ENCODE measurements at places on chromosomes 16 and 17.

GRCh38 chr17:15917021-15917437 lies 27.9 kb upstream of the ADORA2B start:
- no peak for DNase-seq

GRCh38 chr16:85553436-85554113 lies 59.5 kb upstream of the GSE1 start:
- DNase-seq, result peak; percentile 80

DNA sequence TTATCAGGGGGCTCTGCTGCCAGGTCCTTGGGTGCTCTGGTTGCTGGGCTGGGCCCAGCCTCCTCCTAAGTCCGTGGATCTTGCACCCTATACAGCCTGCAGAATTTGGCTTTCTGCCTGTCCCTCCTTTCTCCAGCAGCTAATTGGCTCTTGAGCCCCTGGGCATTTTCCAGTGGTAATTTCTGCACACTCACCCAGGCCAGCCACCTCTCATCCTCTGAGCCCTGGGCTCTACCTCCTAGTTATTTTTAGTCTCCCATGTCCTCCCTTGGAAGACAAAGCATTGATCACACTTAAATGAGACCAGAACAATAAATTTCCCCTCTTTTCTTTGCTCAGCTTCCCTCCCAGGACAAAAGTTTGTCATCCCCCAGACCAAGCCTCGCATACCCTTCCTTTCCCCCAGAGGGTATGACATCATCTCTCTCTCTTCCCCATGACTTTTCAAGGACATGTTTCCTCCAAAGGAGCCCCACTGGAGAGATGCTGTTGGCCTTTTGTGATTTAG lies 38.1 kb downstream of the C17orf75 start:
- no peak for DNase-seq

- DNase-seq, result no peak
Observed at GRCh38 chr16:60077861-60078260, 1343.7 kb upstream of the GOT2 start.

DNA sequence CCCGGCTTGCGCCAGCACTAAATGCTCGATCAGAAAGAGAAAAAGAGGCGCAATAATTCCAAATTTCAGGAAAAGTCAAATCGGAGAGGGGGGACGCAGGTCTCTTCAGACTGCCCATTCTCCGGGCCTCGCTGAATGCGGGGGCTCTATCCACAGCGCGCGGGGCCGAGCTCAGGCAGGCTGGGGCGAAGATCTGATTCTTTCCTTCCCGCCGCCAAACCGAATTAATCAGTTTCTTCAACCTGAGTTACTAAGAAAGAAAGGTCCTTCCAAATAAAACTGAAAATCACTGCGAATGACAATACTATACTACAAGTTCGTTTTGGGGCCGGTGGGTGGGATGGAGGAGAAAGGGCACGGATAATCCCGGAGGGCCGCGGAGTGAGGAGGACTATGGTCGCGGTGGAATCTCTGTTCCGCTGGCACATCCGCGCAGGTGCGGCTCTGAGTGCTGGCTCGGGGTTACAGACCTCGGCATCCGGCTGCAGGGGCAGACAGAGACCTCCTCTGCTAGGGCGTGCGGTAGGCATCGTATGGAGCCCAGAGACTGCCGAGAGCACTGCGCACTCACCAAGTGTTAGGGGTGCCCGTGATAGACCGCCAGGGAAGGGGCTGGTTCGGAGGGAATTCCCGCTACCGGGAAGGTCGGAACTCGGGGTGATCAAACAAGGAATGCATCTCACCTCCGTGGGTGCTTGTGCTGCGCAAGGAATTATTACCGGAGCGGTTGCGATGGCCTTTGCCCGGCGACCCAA lies 4.0 kb upstream of the DLX4 start:
- no peak for DNase-seq

DNA sequence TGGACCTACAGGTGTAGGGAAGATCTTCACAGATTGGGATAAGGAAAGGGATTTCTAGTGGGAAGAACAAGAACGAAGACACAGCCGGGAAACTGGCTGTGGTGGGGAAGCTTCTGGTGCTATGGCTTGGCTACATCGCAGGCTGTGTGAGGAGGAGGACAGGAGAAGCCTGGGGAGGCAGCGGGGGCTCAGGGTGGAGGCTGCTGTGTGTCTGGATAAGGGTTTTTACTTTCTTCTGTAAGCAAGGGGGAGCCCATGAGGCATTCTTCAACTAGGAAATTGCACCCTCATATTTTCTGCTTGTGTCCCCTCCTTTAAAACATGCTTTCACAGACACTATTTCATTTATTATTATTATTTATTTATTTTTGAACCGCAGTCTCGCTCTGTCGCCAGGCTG lies 2.9 kb upstream of the RHBDF2 start:
- no peak for DNase-seq

DNA sequence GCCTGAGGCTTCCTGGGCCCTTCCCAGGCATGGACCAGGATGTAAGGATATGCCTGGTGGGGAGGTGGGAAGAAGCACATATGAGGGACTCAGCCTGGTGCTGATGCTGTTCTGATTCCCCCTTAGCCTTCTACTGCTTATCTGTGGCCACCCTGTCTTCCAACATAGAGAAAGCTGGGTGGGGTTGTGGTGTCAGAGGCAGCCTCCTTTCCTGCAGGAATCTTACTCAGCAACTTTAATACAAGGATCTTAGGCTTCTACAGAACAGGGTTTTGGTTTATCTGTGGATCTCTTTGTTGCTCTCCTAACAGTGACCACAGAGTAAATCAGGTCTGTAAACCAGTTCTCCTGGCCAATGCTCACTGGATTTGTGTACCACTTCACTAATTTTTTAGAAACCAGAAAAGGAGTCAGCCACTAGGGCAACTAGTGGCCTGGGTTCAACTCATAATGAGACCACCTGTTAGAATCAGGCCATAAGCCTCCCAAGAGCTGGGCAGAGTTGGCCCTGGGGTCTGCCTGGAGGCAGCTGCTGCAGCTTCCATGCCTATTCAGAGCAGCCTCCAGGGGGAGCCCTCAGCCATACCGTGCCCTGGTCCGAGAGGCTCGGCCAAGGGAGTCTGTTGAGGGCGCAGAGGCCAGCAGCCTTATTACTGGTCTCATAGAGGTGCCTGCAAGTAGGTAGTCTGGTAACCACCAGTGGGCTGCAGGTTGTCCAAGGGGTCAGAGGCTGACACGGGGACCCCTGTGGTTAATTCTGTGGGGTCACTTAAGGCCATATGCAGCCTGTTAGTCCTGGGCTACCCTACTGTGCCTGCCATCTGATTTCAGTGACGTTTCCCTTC lies 7.1 kb downstream of the HAS3 start:
- peak; percentile 79 for DNase-seq

GRCh38 chr17:81291662-81292061 lies 3.4 kb downstream of the SLC38A10 start:
- peak; percentile 88 for DNase-seq

DNA sequence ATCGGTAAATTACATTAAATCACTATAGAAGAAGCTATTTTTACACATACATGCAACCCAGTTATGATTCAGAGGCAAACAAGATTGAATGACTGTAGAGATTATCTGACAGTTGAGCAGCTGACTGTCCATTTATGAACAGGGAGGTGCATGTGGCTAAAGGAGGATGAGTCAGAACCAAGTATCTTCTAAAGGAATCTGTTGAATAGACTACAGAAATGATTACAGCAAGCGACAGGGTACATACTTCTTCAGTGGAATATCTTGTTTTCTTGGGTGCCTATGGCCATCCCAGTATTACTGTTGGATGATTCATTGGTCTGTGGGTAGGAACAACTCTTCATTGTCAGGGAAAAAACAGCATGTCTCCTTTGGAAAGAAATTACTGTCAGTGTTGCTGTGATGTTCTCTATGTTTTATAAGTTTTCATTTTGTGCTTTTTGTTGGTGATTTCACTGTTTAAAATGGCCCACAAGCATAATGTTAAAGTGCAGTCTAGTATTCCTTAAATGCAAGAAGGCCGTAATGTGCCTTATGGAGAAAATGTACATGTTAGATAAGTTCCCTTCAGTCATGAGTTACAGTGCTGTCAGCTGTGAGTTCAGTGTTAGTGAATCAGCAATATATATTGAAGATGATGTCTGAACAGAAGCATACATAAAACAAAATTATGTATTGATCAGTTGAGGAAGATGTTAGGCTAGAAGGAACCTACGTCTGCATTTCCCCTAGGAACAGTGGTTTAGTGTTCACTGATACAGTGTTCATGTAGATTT lies 27.0 kb downstream of the CBFB start:
- DNase-seq, result no peak

GRCh38 chr17:8696906-8697305 lies 47.7 kb downstream of the CCDC42 start:
- DNase-seq, result no peak

DNA sequence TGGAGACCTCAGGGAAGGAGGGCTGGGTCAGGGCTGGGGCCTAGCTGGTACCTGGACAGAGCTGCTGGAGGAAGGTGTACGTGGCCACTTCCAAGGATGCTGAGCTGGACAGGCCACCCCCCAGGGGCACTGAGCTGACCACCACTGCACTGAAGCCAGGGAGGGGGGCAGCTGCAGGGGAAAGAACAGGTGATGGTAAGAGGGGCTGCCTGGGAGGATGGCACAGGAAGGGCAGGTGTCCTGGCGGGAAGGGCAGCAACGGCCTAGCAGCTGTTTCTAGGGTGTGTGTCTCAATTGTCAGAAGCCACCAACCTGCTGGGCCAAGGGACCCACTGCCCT lies 1.8 kb downstream of the GALK1 start:
- no peak for DNase-seq

- DNase-seq, result no peak
Observed at GRCh38 chr17:17144061-17144460, 62.1 kb downstream of the PLD6 start.

GRCh38 chr17:14320734-14321475 lies 20.0 kb downstream of the HS3ST3B1 start:
- peak; percentile 50 for DNase-seq

GRCh38 chr17:63316100-63316499 lies 130.0 kb downstream of the CYB561 start:
- DNase-seq, result no peak

All from activated CD8-positive, alpha-beta memory T cell treated with anti-CD3 and anti-CD28 coated beads for 24 hours (primary cell).